ENCODE measurements at places on chromosomes 2 and 18. TPM values are rescaled to one million over a fixed set of nuclear protein-coding genes. Genes with fewer than 3 reads are reported as not detected.

The SCN3A gene
- not detected for total RNA-seq

The LYG2 gene
- total RNA-seq = not detected

The FSIP2 gene
- total RNA-seq = 0.36 TPM

The ZNF396 gene
- 1.9 TPM for total RNA-seq

The ALK gene
- total RNA-seq = not detected

The HOXD9 gene
- total RNA-seq = not detected

The NBEAL1 gene
- total RNA-seq = 19.6 TPM

The ZNF521 gene
- total RNA-seq = not detected

The ASXL3 gene
- total RNA-seq = not detected

The RGPD8 gene
- total RNA-seq = 12.2 TPM

GRCh38 chr2:126905991-126906390 lies 7.3 kb downstream of the TEX51 start:
- H3K4me3 ChIP-seq = no peak overlapping the region
- peaks cover 5% of the 10 kb centered on the region for H3K27me3 ChIP-seq
- no peak overlapping the region for H3K27ac ChIP-seq

- H3K36me3 ChIP-seq = no peaks in the 10 kb centered on the region
- DNase-seq = no peak
- H3K4me3 ChIP-seq = no peak overlapping the region
- H3K4me1 ChIP-seq = peaks cover 4% of the 10 kb centered on the region
- H3K27me3 ChIP-seq = no peaks in the 10 kb centered on the region
- no peak overlapping the region for H3K27ac ChIP-seq
Measured at GRCh38 chr2:102753563-102754159, 8.2 kb upstream of the TMEM182 start.

DNA sequence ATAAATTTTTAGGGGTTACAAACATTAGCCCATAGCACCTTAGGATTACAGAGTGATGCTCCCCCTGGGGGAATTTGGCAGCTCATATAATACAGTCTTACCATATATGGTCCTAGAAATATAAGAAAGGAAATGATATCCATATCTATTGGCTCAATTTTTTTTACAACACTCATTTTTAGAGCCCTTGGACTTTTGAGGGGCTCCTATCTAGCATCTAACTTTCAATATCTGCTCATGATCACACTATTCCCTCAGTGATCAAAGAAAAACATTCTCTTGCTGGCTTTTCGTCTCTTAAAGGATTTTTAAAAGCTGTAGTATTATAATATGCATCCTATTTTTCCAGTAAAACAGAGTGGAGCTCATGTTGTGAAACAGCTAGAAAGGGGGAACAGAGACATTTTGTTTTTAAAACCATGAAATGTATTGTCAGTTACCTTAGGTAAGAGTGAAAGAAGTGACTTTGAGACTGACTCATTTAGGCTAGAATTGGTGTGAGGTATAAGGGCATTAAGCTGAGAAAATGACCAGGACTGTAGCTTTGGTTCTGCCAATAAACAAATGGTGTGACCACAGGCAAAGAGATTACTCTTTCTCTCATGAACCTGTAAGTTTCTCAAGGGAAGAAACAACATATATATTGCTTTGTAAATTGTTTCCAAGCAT lies 65.8 kb downstream of the ALPK2 start:
- no peak overlapping the region for H3K4me3 ChIP-seq
- DNase-seq = no peak
- H3K27ac ChIP-seq = no peak overlapping the region
- H3K27me3 ChIP-seq = no peaks in the 10 kb centered on the region
- peaks cover 6% of the 10 kb centered on the region for H3K36me3 ChIP-seq

DNA sequence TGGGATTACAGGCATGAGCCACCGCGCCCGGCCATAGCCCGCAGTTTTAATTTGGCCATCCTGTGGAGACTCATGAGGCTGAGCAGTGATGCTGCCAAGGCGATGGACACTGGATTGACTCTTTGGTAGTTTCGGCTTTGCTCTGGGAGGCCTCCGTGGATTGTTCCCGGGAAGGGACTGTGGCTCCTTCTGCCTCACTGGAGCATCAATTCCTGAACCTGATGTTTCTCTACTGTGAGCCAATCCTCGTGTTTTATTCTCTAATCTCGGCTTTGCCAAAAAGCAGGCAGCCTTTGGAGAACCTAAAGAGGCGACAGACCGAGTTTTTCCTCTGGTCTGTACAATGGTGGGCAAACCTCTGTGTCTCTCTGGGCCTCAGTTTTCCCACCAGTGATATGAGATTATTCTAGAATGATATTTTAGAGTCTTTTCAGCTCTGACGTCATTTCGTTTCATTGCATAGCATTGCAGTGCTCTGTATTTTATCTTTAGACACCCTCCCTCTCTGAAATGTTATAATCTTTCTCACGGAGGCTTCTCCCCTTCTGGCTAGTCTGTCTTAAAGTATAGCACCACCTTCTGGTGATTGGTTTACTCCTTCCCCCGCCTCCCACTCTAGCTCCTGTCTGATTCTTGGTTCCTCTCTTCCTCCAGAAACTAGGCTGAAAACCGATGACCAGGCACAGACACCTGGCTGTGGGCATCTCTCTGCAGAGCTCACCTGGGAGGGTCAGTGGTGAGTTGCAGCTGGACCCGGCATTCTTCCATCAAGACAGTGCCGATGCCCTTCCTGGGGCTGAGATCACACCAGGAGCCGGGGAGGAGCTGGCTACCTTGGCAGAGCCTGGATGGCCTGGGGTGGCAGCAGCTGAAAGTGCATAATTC lies 341.3 kb downstream of the MYCN start:
- H3K4me1 ChIP-seq = peaks cover 1% of the 10 kb centered on the region
- H3K27ac ChIP-seq = no peak overlapping the region
- no peak for DNase-seq
- H3K4me3 ChIP-seq = no peak overlapping the region
- no peaks in the 10 kb centered on the region for H3K36me3 ChIP-seq

- H3K27ac ChIP-seq = no peak overlapping the region
- no peaks in the 10 kb centered on the region for H3K4me1 ChIP-seq
Measured at GRCh38 chr2:119177838-119178190, 19.3 kb upstream of the C1QL2 start.

DNA sequence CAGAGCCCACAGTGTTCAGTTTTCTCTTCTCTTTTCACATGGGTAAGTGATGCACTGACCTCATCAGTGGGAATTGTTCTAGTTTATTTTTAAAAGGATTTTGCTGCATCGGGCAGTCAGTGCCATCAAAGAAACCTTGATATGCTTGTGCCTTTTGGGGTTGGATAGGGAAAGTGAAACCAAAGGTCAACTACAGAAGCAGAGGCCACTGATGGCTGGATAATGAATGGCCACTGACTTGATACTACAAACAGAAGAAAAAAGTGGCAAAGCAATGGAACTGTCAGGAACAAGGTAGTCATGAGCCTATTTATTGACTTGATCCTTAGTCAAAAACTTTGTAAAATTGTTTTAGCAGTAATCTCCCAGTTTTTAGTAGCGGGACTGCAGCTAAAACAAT lies 636.3 kb upstream of the ZEB2 start:
- DNase-seq = no peak
- H3K4me3 ChIP-seq = no peak overlapping the region
- H3K27ac ChIP-seq = no peak overlapping the region

DNA sequence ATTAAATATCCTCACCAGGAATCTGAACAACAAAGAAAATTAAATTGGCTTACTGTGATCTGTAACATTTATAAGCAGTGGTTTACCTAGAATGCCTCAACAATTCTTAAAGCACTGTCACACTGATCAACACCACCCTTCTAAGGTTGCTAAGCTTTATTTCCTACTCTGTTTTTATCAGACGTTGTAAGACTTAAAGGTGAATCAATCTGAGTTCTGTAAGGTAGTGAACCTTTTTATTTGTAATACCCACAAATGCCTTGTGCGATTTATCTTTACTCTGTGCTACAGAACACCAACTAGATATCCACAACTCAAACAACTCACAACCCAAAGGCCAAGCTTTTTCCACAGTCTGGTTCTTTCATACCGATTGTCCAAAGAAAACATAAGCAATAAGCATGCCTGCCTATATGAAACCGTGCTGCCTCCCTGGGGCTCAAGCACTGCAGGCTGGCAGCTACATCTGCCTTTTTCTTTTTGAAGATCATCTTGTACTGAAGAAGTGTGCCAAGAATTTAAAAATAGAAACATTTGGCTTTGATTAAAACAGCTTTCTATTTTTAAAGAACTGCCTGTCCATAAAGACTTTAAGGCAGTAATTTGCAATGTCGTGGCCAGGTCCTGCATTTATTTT lies 490.7 kb downstream of the NUP35 start:
- DNase-seq = no peak
- no peaks in the 10 kb centered on the region for H3K4me1 ChIP-seq
- H3K4me3 ChIP-seq = no peak overlapping the region

- no peaks in the 10 kb centered on the region for H3K4me1 ChIP-seq
- no peak overlapping the region for H3K4me3 ChIP-seq
- H3K27me3 ChIP-seq = peaks cover 5% of the 10 kb centered on the region
- peak; percentile 70 for DNase-seq
Measured at GRCh38 chr18:48663931-48664847, 125.4 kb downstream of the CTIF start.

DNA sequence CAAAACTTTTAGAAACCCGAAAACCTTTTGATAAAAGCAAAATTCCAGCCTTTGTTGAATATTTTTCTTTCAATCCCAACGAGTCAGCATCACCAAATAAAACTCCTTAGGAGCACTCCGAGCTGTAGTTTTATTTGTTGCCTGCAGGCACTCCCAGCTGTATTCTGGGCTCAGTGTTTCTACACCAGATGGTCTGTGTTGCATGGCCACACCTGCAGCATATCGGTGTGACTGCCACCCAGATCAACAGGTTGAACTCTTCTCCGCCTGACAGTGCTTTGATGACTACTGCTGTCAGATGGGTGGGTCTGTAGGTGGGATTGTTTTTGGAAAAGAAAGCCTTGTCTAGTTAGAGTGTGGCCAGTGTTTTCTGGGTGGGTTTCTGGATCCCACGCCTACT lies 32.7 kb downstream of the APCDD1 start:
- peaks cover 2% of the 10 kb centered on the region for H3K27me3 ChIP-seq
- peaks cover 14% of the 10 kb centered on the region for H3K4me1 ChIP-seq
- H3K4me3 ChIP-seq = no peak overlapping the region
- no peak overlapping the region for H3K27ac ChIP-seq
- no peaks in the 10 kb centered on the region for H3K36me3 ChIP-seq

DNA sequence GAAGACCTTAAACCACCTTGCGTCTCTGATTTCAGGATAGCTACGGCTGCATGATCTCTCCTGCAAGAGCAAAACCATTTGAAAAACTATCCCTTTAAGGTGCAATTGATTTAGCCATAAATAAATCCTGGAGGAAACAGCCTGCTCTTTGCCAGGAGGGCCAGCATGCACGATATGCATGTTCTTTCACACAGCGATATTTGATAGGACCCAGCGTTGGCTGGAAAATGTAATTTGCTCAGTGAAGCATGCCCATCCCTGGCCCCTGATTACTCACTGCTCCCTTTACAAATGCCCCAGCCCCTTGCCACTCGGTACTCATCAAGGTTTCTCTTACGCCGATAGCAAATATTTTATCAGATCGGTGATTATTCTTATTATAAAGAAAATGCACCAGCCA lies 315.4 kb downstream of the CDH2 start:
- H3K4me3 ChIP-seq = no peak overlapping the region
- no peaks in the 10 kb centered on the region for H3K27me3 ChIP-seq
- no peaks in the 10 kb centered on the region for H3K4me1 ChIP-seq
- H3K36me3 ChIP-seq = no peaks in the 10 kb centered on the region
- H3K27ac ChIP-seq = no peak overlapping the region

DNA sequence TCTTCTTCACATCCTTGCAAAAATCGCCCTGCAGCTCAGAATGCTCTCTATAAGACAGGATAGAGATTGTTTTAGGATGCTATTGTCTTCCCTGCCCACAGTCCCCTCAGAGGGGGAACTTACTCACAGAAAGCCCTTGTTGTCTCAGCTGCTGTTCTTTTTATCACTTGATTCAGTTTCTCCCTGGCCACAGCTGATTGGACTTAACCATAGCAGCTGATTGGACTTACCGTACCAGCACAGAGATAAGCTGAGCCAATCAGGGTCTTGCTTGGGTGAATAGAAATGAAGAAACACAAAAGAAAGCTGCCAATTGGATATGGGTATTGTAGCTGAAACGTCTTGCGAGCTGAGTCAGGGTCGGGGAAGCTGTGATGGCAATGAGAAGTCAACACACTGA lies 194.2 kb upstream of the MEX3C start:
- DNase-seq = no peak
- H3K4me1 ChIP-seq = no peaks in the 10 kb centered on the region
- peaks cover 31% of the 10 kb centered on the region for H3K27me3 ChIP-seq
- H3K27ac ChIP-seq = no peak overlapping the region

GRCh38 chr18:1019191-1019590 lies 114.5 kb downstream of the ADCYAP1 start:
- H3K4me1 ChIP-seq = no peaks in the 10 kb centered on the region
- no peaks in the 10 kb centered on the region for H3K27me3 ChIP-seq
- no peaks in the 10 kb centered on the region for H3K36me3 ChIP-seq
- no peak overlapping the region for H3K27ac ChIP-seq
- no peak overlapping the region for H3K4me3 ChIP-seq

- H3K36me3 ChIP-seq = no peaks in the 10 kb centered on the region
- H3K27ac ChIP-seq = no peak overlapping the region
- no peaks in the 10 kb centered on the region for H3K4me1 ChIP-seq
- peaks cover 5% of the 10 kb centered on the region for H3K27me3 ChIP-seq
- no peak overlapping the region for H3K4me3 ChIP-seq
- DNase-seq = no peak
Measured at GRCh38 chr2:191950132-191950874, 103.4 kb upstream of the CAVIN2 start.

GRCh38 chr2:45274250-45274926 lies 265.1 kb upstream of the SIX2 start:
- H3K36me3 ChIP-seq = no peaks in the 10 kb centered on the region
- H3K27ac ChIP-seq = no peak overlapping the region
- peaks cover 22% of the 10 kb centered on the region for H3K27me3 ChIP-seq
- DNase-seq = no peak
- peaks cover 7% of the 10 kb centered on the region for H3K4me1 ChIP-seq

DNA sequence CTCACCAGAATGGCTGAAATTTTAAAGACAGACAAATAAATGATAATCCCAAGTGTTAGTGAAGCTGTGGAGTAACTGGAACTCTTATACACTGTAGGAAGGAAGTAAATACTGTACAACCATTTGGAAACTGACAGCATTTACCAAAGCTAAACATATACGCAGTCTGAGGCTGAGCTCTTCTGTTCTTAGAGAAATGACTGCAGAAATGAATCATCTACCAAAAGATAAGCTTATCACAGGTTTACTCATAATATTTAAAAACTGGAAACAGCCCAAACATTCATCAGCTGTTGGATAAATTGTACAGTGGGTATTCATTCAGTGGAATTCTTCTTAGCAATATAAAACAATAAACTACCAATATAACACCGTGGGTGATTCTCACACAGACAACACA lies 218.2 kb upstream of the RAB12 start:
- DNase-seq = no peak
- H3K36me3 ChIP-seq = no peaks in the 10 kb centered on the region
- H3K27me3 ChIP-seq = no peaks in the 10 kb centered on the region
- H3K4me3 ChIP-seq = no peak overlapping the region
- no peaks in the 10 kb centered on the region for H3K4me1 ChIP-seq

DNA sequence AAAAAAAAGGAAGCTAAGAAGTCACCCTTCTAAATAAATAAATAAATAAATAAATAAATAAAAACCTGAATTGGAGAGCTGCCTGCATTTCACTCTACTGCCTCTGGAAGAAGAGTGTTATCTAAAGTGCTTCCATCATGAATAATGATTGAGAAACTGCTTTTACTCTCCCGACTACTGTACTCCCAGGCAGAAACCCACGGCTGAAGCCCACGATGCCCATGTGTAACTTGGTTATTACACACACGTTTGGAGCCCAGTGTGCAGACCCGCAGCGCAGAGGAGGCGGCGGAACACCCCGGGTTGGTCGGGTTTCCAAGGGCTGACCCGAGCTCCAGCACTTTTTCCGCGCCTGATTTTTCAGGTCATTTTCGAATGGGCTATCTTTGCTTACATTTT lies 697 bp upstream of the SPATS2L start:
- peaks cover 26% of the 10 kb centered on the region for H3K4me1 ChIP-seq
- H3K27me3 ChIP-seq = peaks cover 34% of the 10 kb centered on the region
- peak overlapping the region; percentile 94 for H3K4me3 ChIP-seq

Data from activated naive CD8-positive, alpha-beta T cell treated with anti-CD3 and anti-CD28 coated beads, Interleukin-2, amount 10 ng/mL, durations not matched to agents 7 days and 5 days (primary cell).